Foreskin fibroblast (primary cell): ENCODE measurements at places on chromosomes 1 and 21.

GRCh38 chr1:210099921-210100320, 132.7 kb upstream of the SERTAD4 start:
- DNase-seq = no peak

DNA sequence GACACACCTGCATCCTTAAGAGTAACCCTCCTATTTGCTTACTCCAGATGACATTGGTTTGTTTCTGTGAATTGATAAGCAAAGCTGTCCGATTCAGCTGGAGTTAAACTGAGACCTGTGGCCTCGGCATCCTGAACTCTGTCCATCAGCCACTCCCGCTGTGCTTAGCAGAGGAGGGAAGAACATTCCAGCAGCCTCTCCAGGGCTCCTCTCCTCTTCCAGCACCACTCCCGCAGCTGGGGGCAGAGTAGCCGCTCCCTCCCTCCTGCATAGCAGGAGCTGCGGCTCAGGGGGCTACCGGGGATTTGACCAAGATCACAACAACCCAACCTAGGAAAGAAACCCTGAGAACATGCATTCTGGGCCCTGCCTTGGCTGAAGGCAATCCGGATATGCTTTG, 8.8 kb downstream of the LRRC38 start:
- DNase-seq = no peak

DNA sequence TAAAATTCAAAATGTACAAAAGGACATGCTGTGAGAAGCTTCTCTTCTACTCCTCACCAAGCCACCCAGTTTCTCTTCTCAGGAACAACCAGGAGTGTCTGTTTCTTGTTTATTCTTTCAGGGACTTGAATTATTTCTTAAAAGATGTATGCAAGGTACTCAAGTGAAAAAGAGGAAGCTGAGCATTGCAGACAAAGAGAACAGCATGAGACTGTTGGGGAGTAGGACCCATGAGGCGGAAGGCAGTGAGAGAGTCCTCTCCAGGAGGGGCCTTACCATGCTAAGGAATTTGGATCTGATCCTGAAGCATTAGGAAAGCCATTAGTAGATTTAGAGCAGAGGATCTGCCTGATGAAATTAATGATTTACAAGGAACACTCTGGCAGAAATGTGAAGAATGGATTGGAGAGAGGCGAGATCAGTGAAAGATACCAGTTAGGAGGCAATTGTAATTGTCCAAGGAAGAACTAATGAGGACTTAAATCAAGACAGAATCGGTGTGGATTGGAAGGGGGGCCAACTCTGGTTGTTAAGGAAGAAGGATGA, 14.7 kb upstream of the SSX2IP start:
- no peak for DNase-seq

DNA sequence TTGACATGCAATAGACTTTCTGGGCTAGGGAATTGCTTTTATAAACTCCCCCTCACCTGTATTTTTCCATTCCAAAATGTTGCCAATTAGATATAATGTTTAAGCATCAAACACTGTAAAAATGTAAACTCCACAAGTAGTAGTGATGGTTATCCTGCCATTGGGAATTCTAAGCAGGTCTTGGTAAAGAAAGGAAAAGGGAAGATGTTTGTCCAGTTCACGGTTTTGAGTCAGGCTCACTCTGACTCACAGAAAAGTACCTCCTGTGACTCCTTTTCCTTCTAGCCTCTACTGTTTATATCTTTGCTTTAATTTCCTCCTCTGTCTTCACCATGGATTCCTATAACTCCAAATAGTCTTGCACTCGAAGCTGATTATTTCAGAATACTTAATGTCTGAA, 19.0 kb upstream of the PTPN14 start:
- peak; percentile 80 for DNase-seq

- DNase-seq = no peak
Measured at GRCh38 chr1:117561551-117561950, 44.3 kb upstream of the TENT5C start.

GRCh38 chr1:44805311-44806024, 1.7 kb downstream of the DYNLT4 start:
- no peak for DNase-seq

DNA sequence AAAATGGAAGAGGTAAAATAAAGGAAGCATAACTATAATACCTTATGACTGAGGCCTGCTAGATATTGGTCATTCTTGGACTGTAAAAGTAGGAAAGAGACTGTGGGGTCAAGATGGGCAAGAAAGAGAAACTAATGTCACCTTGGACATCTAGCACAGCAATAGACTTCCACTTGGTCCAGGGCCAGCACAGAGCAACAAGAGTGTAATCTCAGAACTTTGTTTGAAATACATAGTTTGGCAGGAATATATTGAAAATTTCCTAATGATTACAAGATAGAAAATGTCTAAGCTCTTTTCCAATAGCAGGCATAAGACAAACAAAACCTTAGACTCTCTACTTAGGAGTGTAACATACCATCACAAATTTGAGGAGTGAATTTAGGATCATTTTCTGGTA, 4.6 kb downstream of the LRRC8C start:
- DNase-seq = no peak

DNA sequence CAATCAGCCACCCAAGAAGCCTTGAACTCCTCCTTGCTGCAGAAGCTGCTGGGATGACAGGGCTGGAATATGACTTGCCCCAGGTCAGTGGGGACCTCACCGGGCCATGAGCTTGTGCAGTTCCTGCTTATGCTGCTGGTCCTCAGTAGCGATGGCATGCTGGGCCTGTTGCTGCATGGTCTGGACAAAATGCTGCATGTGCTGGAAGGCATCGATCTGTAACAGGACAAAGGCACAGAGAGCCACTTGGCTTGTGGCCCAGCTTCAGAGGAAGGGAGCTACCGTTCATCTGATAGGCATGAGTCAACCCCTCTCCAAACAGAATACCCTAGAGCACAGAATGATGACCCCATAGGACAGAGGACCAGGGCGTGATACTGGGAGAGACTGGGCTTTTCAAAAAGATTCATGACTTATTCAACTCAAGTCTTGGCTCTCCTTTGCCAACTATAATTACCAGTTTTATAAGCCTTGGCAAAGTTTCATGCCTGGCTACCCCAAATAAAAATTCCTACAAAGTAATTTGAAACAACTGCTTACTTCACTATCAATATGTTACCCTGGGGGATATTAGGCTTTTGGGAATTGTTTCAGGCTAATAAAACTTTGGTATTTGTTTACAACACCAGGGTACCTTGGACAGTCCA, 34.7 kb upstream of the EXOSC10 start:
- peak; percentile 79 for DNase-seq

GRCh38 chr1:160748181-160748877, 9.3 kb downstream of the SLAMF7 start:
- DNase-seq = no peak

GRCh38 chr1:7407980-7408770, 362.9 kb upstream of the VAMP3 start:
- no peak for DNase-seq

GRCh38 chr1:201184307-201185122, 6.1 kb upstream of the IGFN1 start:
- DNase-seq = peak; percentile 85
